ENCODE measurements at places on chromosomes 13 and 19.
A peak's percentile ranks its signal among the peaks of the same experiment; 100 is the strongest.

DNA sequence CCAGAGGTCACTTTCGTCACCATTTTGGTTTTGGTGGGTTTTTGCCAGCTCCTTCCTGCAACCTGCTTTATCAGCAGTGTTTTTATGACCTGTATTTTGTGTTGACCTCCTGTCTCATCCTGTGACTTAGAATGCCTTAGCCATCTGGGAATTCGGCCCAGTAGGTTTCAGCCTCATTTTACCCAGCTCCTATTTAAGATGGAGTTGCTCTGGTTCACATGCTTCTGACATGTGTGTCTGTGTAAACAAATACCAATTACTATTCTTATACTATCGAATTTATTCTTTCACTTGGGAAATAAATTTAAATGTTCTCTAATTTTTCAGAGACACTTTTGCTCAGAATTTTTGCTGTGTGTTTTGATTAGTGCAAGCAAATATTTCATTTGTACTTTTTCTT lies 1370.3 kb upstream of the MIR17HG start:
- DNase-seq = no peak

- peak; percentile 19 for DNase-seq
Observed at GRCh38 chr13:70098669-70099068, 9.0 kb upstream of the ATXN8OS start.

DNA sequence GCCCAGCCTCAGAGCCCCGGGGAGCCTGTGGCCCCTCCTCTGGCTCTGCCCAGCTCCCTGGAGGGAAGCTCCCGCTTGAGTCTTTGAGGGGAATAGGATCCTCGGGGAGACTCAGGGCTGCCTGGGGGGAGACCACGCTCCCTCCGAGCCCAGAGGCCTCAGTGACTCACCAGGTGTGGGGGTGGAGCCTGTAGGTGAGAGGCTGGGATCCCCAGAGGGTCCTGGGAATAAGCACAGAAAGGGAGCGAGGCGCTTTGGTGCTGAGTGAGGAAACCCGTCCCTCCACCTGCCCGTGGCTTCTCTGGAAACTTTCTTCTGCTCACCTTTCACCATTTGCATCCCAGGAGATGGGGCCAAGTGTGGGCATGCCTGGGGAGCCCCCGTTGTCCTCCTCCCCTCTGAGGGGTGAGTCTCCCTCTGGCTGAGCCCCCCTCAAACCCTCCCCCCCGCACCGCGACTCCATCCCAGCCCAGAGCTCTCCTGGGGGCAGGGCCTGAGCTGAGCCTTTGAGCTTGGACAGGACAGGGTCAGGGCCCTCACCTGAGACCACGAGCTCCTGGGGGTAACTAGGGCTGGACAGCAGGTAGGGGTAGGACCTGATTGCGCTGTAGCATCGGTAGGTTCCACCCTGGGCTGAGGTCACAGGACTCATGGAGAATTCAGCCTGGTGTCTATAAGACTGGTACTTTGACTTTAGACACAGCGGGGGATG lies 2.7 kb downstream of the LILRB5 start:
- no peak for DNase-seq

GRCh38 chr13:110379905-110380341 lies 72.8 kb downstream of the COL4A2 start:
- no peak for DNase-seq

DNA sequence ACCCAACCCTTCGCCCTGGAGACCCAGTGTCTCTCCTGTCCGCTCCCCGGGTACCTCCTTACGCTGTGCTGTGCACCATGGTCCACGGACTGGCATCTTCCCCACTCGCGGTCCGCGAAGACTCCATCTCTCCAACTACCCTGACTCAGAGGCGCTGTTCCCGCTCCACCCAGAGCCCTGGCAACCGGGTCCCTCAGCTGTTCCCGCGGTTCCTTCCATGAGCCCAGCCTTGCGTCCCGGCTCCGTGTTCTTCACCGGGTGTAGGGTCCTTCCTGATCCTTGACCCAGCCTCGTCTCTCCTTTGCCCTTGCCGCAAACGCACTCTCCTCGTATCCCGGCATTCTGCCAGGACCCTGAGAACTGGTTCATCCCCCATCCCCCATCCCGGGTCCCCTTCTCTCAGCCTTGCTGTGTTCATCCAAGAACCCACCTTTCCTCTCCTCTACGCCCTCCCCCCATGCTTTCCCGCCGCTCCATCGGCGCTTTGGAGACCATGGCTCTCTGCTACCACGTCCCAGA lies 664 bp downstream of the ICAM5 start:
- DNase-seq = no peak

GRCh38 chr13:100940658-100941057 lies 266.1 kb upstream of the TMTC4 start:
- peak; percentile 69 for DNase-seq
